ENCODE measurements at places on chromosomes 16 and 17.

DNA sequence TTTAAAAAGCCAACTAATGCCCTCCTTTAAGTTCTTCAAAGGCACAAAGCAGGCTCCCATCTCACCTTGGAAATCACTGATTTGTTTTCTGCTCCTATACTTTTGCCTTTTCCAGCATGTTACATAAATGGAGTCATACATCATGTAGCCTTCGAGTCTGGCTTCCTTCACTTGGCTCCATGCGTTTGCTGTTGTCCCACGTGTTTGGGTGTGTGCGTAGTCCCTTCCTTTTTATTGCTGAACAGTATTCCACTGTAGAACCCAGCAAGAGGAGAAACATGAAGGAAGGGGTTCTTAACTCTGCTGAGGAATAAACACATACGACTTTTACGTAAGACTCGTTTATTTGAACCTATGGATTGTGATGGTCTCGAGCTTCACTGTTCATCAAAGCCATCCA, 82.0 kb downstream of the GPRC5B start:
- DNase-seq, result no peak

DNA sequence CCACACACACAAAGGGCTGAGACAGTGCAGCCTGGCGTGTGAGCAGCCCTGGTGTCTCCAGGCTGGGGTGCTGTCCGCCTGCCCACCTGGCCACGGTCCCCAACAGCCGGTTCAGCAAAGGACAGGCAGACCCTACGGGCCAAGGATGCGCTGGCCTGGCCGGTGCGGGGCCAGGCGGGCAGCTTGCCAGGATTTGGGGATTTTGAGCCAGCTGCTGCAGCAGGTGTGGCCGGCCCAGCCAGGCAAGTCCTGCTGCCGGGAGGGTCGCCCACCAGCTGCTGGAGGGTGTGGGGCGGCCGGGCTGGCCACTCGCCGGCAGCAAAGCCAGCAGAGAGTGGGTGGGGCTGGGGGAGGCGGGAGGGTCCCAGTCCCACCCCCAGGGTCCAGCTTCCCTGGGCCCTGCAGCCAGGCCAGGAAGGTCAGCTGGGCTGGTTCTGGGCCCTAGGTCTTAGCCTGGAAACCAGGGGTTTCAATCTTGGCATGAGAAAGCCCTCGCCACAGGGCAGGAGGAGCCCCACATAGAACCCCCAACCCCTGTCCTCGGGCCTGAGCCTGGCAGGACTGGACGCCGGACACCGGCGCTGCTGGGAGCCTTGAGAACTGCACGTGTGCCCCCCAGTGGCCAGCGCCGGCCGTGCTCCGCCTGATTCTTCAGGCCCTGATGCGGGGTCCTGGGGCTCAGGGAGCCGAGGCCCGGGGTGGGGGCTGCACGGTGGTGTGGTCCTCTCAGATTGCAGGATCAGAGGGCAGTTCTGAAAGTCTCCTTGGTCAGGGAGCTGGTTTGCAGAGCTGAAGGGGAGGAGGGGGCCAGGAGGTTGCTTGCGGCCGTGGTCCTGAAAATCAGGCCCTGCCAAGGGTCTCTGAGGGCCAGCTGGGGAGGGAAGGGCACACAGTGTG, 17.6 kb upstream of the SSTR5 start:
- no peak for DNase-seq

GRCh38 chr16:57530104-57530521, 6.3 kb downstream of the CCDC102A start:
- no peak for DNase-seq

- no peak for DNase-seq
Observed at GRCh38 chr16:88599825-88600538, 29.8 kb downstream of the ZC3H18 start.

DNA sequence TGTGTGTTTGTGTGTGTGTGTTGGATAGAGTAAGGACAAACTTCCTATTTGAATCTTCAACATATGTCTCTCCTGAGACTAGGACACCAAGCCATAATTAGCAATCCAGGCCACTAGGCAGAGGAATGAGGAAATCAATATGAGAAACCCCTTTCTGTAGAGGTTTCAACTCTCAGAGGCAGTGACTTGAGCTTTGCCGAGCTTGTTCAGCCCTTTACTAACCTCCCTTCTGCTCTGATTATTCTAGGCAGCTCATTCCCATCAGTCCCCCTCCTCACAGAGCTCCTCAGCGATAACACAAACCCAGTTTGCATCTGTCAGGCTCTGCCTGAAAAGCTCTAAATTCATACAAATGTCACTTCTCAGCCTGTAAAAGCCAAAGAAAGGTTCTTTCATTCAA, 1030.3 kb downstream of the CDH8 start:
- DNase-seq, result no peak

- DNase-seq, result no peak
Observed at GRCh38 chr17:54892360-54892759, 8.3 kb upstream of the TOM1L1 start.

- DNase-seq, result no peak
Observed at GRCh38 chr16:976389-976931, 5.1 kb upstream of the SOX8 start.

- no peak for DNase-seq
Observed at GRCh38 chr17:53499277-53499676, 323.4 kb upstream of the KIF2B start.

- DNase-seq, result no peak
Observed at GRCh38 chr17:4586043-4586442, 1.7 kb downstream of the SMTNL2 start.

- no peak for DNase-seq
Observed at GRCh38 chr17:74192950-74193781, 10.3 kb upstream of the RPL38 start.

DNA sequence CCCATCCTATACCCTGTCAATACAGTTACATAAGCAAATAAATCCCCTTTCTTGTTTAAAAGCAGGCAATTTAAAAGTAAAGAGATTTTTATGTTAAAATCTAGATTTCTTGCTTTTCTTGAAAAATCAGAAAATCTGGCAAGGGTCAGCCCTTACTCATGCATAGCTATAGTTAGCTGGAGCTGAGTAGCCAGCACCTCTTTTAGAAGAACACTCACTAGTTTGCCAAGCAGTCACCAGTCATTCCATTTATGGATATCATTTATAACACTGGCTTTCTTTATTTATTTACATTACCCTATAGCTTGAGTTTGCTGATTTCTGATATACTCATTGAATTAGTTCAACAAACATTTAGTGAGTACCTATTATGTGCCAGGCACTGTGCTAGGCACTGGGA, 45.7 kb downstream of the NXPH3 start:
- DNase-seq, result no peak

GRCh38 chr17:57404073-57404472, 147.8 kb downstream of the MSI2 start:
- DNase-seq, result no peak

DNA sequence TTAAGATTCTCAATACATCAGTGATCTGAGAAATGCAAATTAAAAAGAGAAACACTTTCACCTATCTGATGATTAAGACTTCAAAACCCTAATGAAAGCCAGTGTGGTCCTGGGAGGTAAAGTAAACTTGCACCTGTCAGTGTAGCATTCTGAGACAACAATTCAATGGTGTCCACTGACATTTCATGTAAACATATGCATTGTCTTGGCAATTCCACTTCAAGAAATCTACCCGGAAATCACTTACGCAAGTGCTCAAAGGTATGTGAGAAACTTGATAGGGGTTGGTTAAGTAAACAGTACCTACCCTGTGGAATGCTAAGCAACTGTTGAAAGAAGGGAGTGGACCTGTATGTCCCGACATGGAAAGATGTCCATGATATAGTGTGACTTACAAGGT, 2.1 kb downstream of the ST6GALNAC1 start:
- no peak for DNase-seq

DNA sequence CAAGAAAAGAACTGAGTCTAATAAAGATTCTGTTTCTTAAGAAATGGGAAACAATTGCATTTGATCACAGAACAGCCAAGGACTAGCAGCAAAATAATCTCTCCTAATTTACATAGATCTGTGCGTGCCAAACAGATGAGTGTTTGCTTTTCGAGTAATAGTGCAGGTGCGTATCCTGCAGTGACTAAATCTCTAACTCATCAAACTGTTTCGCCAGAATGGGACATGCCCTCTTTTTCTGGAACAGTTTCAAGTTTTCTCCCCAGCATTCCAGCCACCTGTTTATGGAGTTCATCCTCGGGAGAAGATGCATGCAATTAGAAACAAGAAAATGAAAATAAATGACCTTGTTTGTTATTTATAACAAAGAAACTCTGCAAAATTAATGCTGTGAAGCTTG, 5.7 kb upstream of the TOX3 start:
- no peak for DNase-seq

DNA sequence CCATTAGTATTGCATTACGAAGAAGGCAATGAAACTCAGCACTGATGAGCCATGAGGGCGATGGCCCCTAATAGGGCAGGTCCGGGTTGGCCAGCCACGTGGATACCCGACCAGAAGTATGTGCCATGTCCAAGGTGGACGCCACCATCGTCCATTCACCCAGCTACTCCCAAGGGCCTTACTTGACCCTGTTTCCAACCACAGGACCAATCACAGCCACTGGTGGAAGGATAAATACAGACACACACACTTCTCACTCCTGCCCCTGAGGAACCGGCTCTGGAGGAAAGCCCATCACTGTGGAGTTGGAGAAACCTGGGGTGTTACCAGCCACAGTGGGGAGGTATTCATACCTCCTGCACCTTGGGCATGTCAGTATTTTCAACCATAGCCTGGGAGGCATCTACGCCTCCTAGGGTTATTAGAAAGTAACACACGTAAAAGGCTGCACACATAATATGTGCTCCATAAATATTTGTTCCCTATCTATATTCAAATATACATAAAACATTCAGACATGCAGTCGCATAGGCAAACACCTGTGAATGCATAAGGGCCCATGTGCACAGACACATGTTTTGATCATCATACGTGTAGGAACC, 5.4 kb upstream of the ITGA3 start:
- DNase-seq, result no peak

DNA sequence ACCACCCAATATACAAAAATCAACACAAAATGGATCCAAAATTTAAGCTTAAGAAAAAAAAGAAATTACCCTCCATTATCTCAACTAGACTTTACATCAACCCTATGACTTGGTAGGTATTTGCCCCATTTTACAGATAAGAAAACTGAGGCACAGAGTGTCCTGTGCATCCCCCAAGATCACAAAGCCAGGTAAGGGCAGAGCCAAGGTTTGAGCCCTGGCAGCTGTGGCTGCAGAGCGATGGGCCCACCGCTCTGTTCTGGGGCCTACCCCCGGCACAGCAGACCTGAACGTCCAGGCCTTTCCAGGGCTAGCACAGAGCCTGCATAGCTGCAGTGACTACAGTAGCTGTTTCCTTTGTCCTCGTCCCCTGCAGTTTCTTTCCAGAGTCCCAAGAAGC, 417.6 kb downstream of the SOX9 start:
- DNase-seq, result no peak

DNA sequence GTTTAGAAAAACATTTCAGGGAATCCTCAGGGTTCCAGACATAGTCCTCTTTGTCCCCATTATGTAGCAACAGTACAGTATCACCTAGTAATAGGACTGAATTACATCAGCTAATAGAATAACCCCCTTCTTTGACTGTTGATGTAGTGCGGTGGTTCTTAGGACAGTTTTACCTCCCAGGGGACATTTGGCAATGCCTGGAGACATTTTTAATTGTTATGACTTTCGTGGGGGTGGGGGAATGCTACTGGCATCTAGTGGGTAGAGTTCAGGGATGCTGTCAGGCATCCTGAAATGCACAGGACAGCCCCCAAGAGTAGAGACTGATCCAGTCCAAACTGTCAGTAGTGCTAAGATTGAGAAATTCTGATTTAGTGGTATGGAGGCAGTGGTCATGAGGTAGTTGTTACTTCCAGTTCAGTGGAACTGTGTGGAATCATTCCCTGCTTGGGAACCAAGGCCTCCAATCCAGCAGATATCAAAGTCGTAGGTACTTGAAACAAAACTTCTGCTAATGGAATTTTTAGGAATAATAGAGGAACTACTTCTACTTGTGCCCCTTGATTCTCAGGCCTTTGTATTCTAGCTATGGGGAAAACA, 20.3 kb downstream of the NF1 start:
- no peak for DNase-seq

Measured in iPS DF 6.9 (cell line).